ENCODE measurements at places on chromosomes 4 and X.

DNA sequence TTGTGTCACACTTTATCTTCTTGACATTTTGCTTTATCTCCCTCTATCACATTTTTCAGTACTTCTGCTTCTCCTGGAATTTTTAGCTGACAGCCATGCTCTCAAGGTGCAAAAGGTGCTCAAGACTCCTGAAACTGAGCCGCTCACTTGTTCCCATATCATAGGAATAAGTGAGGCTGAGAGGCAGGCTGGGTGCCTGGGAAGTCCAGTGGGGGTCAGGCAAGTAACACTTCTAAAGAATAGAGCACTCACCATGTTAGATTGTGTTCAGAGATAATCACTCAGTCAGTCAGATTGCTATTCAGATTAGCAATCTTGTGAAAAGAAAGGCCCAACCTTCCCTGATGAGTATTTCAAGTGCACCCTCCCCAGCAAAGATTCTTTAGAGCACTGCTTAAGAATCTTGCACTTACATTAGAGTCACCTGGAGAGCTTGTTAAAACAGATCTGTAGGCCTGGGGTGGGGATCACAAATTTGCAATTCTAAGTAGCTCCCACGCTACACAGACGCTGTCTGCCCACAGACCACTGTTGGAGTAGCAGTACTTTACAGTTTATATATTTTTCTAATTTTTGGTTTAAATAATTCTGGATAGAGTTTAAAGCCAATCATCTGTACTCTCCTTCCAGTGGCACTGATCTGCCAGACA is 23.1 kb upstream of the LRAT start:
- DNase-seq, result no peak

DNA sequence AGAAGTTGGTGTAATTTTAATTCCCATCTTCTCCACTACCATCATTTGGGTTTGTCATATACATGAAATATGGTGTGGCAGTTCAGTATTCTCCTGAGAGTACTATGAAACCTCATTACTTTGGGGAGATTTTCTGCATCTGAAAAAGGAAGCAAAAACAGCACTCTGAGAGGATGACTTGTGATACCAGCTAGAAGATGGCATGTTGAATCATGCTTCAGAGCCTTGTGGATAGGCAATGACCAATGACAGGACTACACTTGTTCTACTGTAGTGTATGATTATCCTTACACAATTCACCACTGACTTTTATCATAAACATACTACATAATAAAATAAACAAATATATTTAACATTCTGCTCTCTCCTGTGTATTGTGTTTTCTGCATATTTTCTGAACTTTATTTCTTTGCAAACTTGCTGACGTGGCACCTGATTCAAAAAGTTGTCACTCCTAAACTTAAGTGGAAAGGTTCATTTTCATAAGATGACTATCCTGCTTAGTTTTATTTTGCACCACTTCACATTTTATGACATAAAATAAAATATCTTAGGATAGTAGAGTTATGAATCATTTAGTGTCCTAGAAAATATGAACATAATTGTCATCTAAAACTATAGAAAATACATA is 991.3 kb downstream of the FSTL5 start:
- DNase-seq, result no peak

- DNase-seq, result no peak
Observed at GRCh38 chr4:73181231-73181630, 77.4 kb downstream of the ANKRD17 start.

GRCh38 chr4:184689681-184690080 is 40.1 kb downstream of the PRIMPOL start:
- no peak for DNase-seq

DNA sequence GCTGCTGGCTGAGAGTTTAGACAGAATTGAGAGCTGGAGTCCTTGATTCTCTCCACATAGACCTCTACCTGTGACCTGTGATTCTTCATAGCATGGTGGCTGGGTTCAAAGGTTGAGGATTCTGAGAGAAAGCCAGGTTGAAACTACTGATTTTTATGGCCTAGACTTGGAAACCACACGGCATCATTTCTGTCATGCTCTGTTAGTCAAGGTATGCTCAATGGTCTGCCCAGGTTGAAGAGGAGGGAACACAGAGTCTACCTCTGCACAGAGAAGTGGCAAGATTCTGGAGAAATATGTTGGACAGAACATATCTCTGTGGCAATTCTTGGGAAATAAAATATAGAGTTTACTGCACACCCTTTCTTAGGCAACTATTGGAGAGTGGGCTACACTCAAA is 57.2 kb upstream of the CXorf66 start:
- DNase-seq, result no peak

DNA sequence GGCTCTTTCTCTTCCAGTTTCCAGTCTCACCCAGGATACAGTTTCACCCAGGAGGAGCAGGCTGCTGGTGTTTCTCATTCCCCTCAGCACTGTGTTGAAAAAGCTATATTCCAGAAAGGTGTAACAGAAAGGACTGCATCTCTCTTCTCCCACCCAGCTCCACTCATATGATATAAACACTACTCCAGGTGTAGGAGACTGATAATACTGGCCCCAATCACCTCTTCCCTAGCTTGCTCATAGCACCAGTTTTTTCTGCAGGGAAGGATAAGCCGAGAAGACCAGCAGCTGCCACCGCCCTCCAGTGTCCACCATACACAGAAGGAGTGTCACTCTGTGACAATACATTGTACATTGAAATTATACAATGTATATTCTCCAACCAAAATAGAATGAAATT is 105.5 kb upstream of the STK26 start:
- DNase-seq, result no peak

GRCh38 chr4:57370691-57371090 is 260.5 kb upstream of the IGFBP7 start:
- no peak for DNase-seq

Data from activated naive CD4-positive, alpha-beta T cell treated with anti-CD3 and anti-CD28 coated beads, Interleukin-2, amount 50 U/mL, for 72 hours (primary cell).